Bronchial epithelial cell (primary cell): ENCODE measurements at places on chromosomes 2 and 18.

GRCh38 chr2:104871972-104872865 lies 18.3 kb downstream of the POU3F3 start:
- no peak for DNase-seq

- DNase-seq, result no peak
Observed at GRCh38 chr18:48314690-48315089, 94.5 kb downstream of the ZBTB7C start.

GRCh38 chr2:207054521-207054920 lies 111.2 kb downstream of the KLF7 start:
- peak; percentile 31 for DNase-seq

GRCh38 chr2:96870626-96871255 lies 861 bp upstream of the SEMA4C start:
- DNase-seq, result no peak

GRCh38 chr2:16100006-16100405 lies 159.7 kb downstream of the MYCN start:
- DNase-seq, result peak; percentile 55

GRCh38 chr18:13241083-13241892 lies 22.7 kb downstream of the LDLRAD4 start:
- no peak for DNase-seq

- DNase-seq, result peak; percentile 71
Observed at GRCh38 chr2:171862501-171862900, 31.5 kb downstream of the SLC25A12 start.

DNA sequence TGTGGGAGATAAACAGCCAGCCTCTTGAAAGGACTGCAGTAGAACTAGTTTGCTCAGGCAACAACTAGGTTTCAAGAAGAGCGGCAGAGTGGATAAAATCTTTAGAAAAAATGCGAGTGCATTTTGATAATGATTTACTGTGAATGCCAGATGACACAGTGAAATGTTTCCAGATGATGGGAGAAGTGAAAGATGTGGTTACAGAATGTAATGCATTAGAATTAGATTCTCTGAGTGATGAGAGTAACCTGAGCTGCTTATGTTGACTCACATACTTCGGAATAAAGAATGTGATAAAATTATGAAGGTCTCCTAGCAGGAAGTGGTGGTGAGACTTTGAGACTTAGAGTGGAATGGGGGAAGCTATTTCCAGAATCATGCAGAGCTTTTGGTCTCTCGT lies 184.3 kb downstream of the GULP1 start:
- DNase-seq, result peak; percentile 44

DNA sequence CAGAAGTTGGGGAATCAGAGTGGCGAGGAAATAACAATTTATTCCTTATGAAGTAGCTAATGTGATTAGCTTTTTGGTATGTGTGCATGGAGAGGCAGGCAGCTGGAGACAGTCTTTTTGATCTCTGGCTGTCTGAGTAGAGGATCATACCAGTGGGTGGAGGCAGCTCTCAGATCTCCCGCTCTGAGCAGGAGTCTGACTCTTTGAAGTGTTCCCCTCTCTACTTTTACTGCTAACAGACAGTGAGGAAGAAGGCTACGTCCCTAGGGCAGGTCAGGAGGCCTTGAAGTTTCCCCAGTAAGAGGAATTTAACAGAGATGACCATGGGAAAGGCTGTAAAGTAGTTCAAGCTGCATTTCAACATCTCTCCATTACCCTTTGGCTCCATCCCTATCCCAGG lies 111.9 kb upstream of the REG3A start:
- no peak for DNase-seq

GRCh38 chr2:10686176-10686730 lies 3.5 kb downstream of the NOL10 start:
- DNase-seq, result no peak

DNA sequence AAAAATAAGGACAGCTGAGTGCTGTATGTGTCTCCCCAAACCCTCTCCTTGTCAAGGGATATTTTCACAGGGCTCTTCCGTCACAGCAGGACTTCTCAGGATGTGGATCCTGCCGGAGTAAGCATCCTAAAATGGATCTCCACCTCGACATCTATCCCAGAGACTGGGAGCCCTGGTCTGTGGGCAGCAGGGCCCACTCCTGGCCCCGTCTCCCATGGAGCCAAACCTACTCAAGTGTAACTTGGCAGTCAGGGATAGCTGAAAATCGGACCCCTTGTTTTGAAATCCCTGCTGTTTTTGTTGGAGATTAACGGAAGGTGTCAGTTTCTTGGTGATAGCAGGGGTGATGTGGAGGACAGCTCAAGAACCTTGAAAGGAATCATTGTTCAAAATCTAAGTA lies 109.0 kb upstream of the TWIST2 start:
- DNase-seq, result no peak

DNA sequence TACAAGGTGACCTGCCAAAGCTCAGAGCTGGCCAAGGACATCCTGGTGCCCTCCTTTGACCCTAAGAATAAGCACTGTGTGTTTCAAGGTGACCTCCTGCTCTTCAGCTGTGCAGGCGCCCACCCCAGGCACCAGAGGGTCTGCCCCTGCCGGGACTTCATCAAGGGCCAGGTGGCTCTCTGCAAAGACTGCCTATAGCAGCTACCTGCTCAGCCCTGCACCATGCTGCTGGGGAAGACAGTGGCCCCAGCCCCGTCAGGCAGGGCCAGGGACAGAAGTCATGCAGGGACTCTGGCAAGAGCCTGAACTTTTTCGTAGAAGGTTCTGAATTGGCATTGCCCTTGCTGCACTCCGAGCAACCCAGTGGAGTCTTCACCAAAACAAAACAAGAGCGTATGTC lies 194.8 kb downstream of the MGAT5 start:
- no peak for DNase-seq

DNA sequence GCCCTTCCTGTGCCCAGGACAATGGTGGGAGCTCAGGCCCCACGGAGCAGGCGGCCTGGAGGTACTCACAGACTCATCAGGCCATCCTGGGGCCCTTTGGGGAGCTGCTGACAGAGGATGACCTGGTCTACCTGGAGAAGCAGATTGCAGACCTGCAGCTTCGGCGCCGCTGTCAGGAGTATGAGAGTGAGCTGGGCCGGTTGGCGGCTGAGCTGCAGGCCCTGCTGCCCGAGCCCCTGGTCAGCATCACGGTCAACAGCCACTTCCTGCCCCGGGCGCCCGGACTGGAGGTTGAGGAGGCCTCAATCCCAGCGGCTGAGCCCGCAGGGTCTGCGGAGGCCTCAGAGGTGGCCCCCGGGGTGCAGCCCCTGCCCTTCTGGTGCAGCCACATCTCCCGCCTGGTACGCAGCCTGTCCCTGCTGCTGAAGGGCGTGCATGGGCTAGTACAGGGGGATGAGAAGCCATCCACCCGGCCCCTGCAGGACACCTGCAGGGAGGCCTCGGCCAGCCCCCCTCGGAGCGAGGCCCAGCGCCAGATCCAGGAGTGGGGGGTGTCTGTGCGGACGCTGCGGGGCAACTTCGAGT lies 8.3 kb upstream of the KLHL30 start:
- no peak for DNase-seq

GRCh38 chr2:239230318-239231052 lies 170.3 kb downstream of the HDAC4 start:
- no peak for DNase-seq

DNA sequence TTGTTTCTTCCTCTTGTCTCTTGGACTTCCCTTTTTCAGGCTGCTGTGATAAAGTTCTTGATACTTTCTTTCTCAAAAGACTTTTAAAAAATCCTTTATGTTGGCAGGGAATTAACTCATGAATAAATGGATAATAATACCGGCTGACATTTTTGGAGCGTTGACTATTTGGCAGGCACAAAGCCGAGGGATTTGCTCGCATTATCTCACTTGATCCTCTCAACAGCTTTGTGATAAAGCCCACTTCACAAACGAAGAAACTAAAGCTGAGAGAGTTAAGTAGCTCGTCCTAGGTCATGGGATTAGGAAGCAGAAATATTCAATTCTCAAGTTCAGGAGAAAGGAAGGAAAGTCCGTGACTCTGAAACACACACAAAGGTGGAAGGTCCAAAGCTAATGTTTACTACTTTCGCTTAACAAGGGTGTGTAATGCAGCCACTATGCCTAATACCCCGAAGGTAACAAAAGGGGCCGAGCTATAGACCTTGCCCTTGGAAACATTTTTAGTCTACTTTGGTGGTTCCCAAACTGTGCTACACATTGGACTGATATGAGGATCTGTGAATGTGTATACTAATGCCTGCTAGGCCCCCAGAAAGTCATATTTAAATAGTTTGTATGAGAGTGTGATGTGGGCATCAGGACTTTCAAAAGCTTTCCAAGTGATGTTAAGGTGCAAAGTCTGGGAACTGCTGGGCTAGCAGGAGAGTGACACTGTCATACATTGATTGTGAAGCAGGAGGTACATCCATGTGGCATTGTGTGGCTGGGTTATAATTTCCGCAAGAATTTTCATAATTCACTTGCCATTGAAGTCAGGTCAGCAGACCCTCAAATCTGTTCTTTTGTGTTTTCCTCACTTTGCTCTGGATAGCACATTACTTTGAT lies 508.4 kb downstream of the PLCL1 start:
- no peak for DNase-seq

DNA sequence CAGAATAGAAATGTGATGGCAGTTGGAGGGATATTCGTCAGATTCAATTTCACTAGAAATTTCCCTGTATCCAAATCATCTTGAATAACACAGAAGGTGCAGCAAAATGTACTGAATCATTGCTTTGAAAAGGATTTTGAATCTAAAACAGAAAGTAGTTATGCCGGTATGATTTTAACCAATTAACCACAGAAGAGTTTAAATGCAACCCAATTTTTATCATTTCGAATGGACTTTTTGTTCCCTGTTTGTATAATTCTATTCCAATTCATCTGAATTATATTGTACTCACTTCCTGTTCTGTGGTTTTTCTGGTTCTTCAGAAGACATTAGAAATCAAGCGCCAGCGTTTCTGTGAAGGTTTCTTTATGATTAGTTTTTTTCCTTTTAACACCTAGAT lies 190.4 kb downstream of the MYO3B start:
- DNase-seq, result no peak

GRCh38 chr2:219893541-219893940 lies 266.1 kb downstream of the SLC4A3 start:
- no peak for DNase-seq

DNA sequence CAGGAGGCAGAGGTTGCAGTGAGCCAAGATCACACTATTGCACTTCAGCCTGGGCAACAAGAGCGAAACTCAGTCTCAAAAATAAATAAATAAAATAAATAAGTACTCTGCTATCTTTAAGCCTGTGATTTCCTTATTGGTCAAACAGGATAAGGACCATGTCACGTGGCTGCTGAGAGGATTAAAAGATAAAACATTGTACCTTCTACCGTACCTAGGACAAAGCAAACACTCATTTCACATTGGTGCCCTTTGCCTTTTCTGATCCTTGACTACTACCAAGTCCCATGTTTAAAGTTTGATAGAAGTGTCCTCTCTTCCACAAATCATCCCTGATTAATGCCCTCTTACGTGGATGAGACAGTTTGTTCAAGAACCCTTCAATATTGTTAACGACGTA lies 120.2 kb upstream of the TFCP2L1 start:
- no peak for DNase-seq

GRCh38 chr2:39359453-39360038 lies 77.5 kb downstream of the MAP4K3 start:
- no peak for DNase-seq

- no peak for DNase-seq
Observed at GRCh38 chr2:240285725-240286124, 145.3 kb upstream of the OTOS start.

DNA sequence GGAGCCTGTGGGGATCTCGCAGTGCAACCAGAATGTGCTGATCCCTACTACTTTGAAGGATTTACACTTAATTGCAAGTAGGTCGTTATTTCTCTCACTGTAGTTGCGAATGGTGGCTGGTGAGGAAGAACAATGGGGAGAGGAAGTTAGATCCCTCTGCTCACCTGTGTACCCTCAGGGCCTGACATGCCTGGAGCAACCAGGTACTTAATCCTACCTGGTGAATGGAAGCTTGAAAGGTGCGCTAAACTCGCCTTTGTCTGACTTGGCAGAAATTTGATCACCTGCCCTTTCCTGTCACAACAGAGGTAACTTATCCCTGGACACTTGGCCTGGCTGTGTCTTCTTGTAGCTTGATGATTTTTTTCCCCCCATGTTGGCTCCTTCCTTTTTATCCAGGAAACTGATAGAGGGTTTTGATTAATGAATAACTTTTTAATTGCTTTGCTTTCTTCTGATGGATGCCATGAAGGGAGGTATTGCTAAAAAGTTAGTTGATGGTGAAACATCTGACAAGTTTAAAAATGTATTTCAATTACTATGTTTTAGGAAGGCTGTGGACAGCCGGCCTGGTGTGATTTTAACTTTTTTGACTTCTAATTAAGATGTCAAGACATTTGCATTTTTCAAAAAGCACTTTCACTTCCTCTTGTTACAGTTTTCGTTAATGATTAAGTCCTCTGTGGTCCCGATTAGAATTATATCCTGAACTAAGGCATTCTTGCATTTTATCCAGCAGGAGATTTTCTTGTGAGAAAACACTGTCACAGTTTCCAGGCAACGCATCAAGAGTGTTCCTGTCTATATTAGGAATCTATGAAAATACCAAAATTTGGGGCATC lies 9.2 kb downstream of the SGPP2 start:
- DNase-seq, result peak; percentile 75

GRCh38 chr18:78768656-78769501 lies 210.7 kb upstream of the SALL3 start:
- DNase-seq, result no peak

GRCh38 chr2:64913357-64913869 lies 75.8 kb upstream of the SLC1A4 start:
- no peak for DNase-seq

DNA sequence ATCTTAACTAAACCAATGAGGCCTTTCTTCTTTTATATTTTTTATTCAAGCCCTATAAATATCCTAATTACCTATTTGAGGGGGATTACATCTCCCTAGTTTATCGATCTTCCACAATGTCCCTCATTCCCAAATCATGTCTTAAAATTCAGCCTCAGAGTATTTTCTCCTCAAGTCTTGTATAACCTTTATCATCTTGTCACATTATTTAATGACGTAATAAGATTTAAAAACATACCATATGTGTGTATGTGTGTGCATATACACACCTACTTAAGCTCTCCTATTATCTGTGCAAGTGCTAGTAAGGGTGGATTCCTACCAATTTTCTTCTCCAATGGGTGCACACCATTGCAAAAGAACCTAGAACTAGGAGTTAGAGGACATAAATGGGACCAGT lies 421.1 kb downstream of the FIGN start:
- no peak for DNase-seq

GRCh38 chr2:16288371-16289112 lies 348.2 kb downstream of the MYCN start:
- DNase-seq, result no peak

DNA sequence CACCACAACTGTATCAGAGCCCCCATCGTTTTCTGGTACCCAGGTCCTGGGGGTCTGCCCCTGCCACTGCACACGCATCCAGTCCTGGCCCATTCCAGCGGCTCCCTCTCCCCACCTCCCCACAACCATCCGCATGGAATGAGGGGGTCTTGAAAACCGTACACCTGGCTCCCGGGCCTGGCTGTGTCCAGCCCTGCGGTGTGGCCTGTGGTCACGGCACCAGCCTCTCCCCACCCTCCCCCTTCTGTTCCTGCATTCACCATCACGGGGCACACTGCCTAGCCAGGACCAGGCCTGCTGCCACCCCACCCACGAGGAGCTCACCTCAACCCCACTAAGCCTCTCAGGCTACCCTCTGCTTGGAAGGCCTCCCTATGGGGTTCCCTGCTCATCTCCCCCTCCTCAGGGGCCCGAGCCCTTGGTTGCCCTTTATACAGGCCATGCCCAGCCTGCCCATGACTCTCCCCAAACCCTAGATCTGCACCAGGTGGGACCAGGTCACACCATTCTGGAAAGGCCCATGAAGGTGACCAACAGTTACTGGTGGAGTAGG lies 11.4 kb downstream of the GPR35 start:
- no peak for DNase-seq

- no peak for DNase-seq
Observed at GRCh38 chr2:35857498-35857897, 498.1 kb upstream of the CRIM1 start.
